ENCODE measurements at places on chromosomes 5 and 9.

DNA sequence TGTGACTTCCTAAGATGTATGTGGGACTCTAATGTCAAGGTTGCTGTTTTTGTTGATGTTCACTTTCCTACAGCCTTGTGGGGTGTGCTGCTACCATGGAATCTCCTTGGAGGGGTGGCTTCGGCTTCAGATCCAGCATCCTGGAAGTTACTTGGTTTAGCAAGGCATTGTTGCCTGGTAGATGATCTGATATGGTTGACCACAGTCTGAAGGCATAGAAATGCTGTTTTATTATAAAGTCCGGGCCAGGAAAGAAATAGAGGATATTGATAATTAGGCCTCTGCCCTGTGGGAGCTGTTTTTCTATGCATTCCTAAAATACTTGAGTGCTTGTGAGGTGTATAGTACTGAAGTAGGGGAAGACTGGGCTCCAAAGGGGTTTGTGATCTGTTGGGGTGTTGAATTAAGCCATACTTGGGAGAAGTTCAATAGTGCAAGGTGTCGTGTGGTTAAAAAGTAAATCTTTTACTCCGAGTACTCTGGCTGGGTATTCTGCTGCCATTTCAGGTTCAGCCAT is 27.3 kb upstream of the CREBRF start:
- no peak for DNase-seq

DNA sequence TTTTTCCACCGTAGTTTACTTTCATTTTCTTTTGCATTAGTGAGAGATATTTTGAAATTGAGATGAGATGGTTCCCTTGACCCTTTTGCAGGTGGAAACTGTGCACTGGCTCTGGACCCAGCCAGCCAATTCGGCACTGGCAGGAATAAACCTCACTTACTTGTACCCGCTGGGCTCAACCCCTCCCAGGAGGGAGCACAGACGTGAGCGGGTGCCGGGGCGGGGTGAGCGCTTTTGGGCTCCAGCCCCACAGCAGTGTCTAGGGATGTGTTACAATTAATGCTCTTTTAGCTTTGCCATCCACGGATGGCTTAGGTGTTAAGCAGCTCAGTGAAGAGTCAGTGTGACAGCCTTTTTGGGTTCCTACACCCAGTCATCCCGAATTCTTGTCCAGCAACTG is 766.1 kb upstream of the CHD1 start:
- DNase-seq, result no peak

DNA sequence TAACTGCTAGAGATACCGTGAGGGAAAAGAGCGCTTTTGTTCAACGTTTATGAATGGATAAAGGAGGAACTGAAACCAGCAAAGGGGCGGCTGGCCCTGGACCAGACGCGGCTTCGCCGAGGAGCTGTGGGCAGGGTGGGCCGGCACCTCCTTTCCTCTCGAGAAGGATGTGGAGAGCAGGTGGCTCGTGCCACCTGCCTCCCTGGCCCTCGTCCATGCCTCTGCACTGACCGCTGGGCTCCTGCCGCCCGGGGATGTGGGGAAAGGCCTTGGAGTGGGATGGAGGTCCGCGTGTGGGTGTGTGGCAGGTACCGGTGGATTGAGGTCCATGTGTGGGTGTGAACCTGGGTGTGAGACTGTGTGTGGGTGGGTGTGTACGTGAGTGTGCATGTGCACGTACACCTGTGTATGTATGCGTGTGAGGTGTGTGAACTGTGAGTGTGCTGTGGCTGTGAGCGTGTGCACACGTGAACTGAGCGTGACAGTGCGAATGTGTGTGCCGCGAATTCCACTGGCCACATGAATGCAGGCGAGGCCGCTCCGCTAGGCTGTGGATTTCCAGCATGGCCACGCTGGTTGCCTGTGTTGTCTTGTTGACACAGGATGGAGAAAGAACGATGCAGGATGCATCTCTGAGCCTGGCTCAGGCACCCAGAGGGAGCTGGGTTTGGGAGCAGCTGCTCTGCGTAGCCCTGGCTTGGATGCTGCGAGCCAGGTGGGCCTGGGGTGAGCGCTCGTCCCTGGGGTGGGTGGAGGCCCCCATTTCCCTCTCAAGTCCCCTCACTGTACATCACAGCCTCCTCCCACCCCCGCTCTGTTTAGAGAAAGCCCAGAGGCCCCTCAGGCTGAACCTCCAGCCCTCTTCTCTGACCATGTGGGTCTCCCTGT is 4.4 kb upstream of the CEP72 start:
- DNase-seq, result no peak

DNA sequence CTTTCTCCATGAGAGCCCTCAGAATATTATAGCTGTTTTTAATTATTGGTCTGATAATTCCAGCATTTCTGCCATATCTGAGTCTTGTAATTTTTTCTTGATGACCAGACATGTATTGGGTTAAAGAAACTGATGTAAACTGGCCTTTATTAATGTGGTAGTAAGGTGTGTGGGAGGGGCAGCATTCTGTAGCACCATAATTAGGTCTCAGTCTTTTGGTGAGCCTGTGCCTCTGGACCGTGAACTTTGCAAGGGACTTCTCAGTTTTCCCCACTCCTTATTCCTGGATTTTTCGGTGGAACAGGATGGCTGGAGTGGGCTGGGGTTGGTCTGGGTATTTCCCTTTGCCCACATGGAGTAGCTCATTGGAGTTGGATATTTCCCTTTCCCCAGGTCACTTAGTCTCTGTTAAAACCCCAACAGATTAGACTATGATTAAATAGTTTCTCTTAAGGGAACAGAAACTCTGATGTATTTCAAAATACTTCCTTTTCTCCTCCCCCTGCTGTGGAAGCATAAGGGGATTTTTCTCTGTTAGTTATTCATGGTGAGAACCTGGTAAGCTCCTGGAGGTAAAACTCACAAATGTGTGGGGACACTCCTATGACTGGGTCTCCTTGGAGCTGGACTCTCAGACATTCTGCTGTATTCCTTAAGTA is 52.4 kb downstream of the FSD1L start:
- no peak for DNase-seq

GRCh38 chr5:155504606-155505005 is 491.1 kb downstream of the KIF4B start:
- no peak for DNase-seq

Data from D721Med (cell line).